ENCODE measurements at places on chromosomes 4 and X. TPM values are rescaled to one million over a fixed set of nuclear protein-coding genes. Genes with fewer than 3 reads are reported as not detected.

Gene PLS3
- 271 TPM for total RNA-seq

Gene SPIN3
- total RNA-seq, result 7.8 TPM

Gene GABRE
- 24.2 TPM for total RNA-seq

Gene ADGRG4
- not detected for total RNA-seq

Gene TBC1D8B
- 13.8 TPM for total RNA-seq

Gene ITIH6
- not detected for total RNA-seq

Gene NXF2B
- total RNA-seq, result not detected

Gene IRS4
- not detected for total RNA-seq

Gene CENPE
- 15.5 TPM for total RNA-seq

Gene AMER1
- 1.7 TPM for total RNA-seq

Gene CTSO
- total RNA-seq, result 12.2 TPM

Gene TMSB15A
- 1.7 TPM for total RNA-seq

Gene SNX12
- total RNA-seq, result 61.5 TPM

Gene PAGE5
- total RNA-seq, result not detected

Gene TMPRSS11D
- not detected for total RNA-seq

Gene CFAP47
- total RNA-seq, result not detected

Gene SSX3
- total RNA-seq, result not detected

Gene PRSS48
- not detected for total RNA-seq

Gene ARHGAP4
- total RNA-seq, result 5.2 TPM

Gene KLB
- not detected for total RNA-seq

Gene CDKL2
- total RNA-seq, result 1.3 TPM

Gene SLC39A8
- 38.4 TPM for total RNA-seq
